ENCODE measurements at places on chromosomes 5 and 9. TPM values are rescaled to one million over a fixed set of nuclear protein-coding genes. Genes with fewer than 3 reads are reported as not detected.

GOLPH3 gene
- total RNA-seq: 113 TPM

WDR31 gene
- 2.4 TPM for total RNA-seq

DNA sequence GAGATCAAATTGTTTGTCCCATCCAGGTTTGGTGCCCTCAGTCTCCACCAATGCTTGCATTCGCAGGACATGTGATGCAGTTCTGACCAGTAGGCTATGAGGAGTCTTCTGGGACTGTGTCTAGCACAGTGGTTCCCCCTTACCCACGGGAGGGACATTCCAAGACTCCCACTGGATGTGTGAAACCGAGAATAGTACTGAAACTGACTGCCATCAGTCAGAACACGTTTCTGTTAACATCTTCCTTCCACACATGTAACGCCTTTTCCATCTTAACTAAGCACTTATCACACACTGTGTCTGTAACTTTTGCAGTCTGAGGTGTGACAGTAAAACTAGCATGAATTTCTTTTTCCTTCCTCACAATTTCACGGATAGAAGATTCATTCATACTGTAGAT is 74.7 kb downstream of the PTTG1 start:
- H3K27ac ChIP-seq: no peak overlapping the region
- no peaks in the 10 kb centered on the region for H3K36me3 ChIP-seq
- no peaks in the 10 kb centered on the region for H3K4me1 ChIP-seq
- H3K4me3 ChIP-seq: no peak overlapping the region

RGS3 gene
- 170 TPM for total RNA-seq

GRCh38 chr5:6885581-6885980 is 172.3 kb downstream of the TENT4A start:
- H3K4me3 ChIP-seq: no peak overlapping the region
- H3K27ac ChIP-seq: no peak overlapping the region
- H3K36me3 ChIP-seq: no peaks in the 10 kb centered on the region

- no peaks in the 10 kb centered on the region for H3K4me1 ChIP-seq
- H3K36me3 ChIP-seq: no peaks in the 10 kb centered on the region
- H3K27ac ChIP-seq: no peak overlapping the region
- no peak for DNase-seq
- H3K4me3 ChIP-seq: no peak overlapping the region
Measured at GRCh38 chr5:110638970-110639902, 87.2 kb downstream of the TMEM232 start.

BARHL1 gene
- not detected for total RNA-seq

GRXCR2 gene
- total RNA-seq: not detected

AMACR gene
- 8.4 TPM for total RNA-seq

ENHO gene
- total RNA-seq: not detected

- no peaks in the 10 kb centered on the region for H3K4me1 ChIP-seq
- no peaks in the 10 kb centered on the region for H3K36me3 ChIP-seq
- H3K4me3 ChIP-seq: no peak overlapping the region
- DNase-seq: no peak
- no peaks in the 10 kb centered on the region for H3K27me3 ChIP-seq
- H3K27ac ChIP-seq: no peak overlapping the region
Measured at GRCh38 chr5:63262185-63262981, 683.8 kb downstream of the LRRC70 start.

GRCh38 chr9:80665479-80665878 is 1023.9 kb downstream of the TLE1 start:
- no peak for DNase-seq
- H3K4me1 ChIP-seq: no peaks in the 10 kb centered on the region
- no peak overlapping the region for H3K27ac ChIP-seq
- no peaks in the 10 kb centered on the region for H3K36me3 ChIP-seq
- H3K27me3 ChIP-seq: no peaks in the 10 kb centered on the region

RARS1 gene
- total RNA-seq: 50.5 TPM

NDOR1 gene
- 17.7 TPM for total RNA-seq

DNA sequence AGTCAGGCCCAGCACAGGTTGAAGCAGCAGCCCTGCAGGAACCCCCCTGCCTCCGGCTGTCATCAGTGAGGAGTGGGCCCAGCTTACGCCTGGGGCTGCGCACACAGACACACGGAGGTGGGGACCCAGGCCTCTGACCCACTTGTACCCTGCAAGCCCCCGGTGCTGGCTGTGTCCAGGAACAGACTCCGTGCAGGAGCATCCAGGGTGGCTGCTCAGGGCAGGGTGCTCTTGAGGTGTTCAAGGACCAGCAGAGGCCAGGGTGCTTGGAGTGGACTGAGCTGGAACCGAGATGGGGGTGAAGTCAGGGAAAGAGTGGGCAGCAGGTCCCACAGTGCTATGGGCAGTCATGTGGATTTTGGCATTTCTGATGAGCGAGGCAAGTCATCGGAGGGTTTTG is 199.5 kb downstream of the CACNA1B start:
- DNase-seq: no peak
- no peak overlapping the region for H3K4me3 ChIP-seq
- no peak overlapping the region for H3K27ac ChIP-seq
- H3K27me3 ChIP-seq: no peaks in the 10 kb centered on the region
- no peaks in the 10 kb centered on the region for H3K36me3 ChIP-seq

TNFSF15 gene
- total RNA-seq: 0.63 TPM

DNA sequence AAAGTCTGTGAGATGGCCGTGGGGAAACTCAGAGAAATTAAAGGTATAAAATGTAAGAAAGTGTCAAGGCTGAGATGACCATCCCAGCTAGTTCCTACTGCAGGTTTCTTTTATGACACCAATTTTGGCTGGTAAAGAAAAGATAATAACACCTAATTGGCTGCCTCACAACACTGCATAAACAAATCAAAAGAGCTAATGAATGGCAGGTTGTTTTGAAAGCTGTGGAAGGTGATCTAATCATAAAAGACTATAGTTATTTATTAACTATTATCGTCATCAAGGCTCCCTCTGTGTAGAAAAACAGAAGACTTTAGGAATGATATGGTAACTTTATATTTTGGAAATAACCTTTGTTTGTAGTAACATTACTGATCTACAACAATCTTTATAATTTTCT is 3.5 kb upstream of the SPINK5 start:
- H3K4me1 ChIP-seq: no peaks in the 10 kb centered on the region
- H3K36me3 ChIP-seq: no peaks in the 10 kb centered on the region
- H3K27me3 ChIP-seq: no peaks in the 10 kb centered on the region
- no peak for DNase-seq

- DNase-seq: no peak
- H3K27me3 ChIP-seq: peaks cover 8% of the 10 kb centered on the region
- peaks cover 11% of the 10 kb centered on the region for H3K4me1 ChIP-seq
- H3K4me3 ChIP-seq: peak overlapping the region; percentile 72
Measured at GRCh38 chr9:128202648-128203023, 543 bp upstream of the DNM1 start.

GRCh38 chr5:135546101-135546500 is 10.3 kb upstream of the NEUROG1 start:
- H3K27ac ChIP-seq: no peak overlapping the region
- no peak for DNase-seq
- H3K4me1 ChIP-seq: peaks cover 20% of the 10 kb centered on the region
- H3K36me3 ChIP-seq: no peaks in the 10 kb centered on the region
- H3K27me3 ChIP-seq: peaks cover 9% of the 10 kb centered on the region
- H3K4me3 ChIP-seq: no peak overlapping the region

RPL35 gene
- total RNA-seq: 1,187 TPM
